ENCODE measurements at places on chromosomes 6 and 20. TPM values are rescaled to one million over a fixed set of nuclear protein-coding genes. Genes with fewer than 3 reads are reported as not detected.

The AIF1 gene
- 7.3 TPM for total RNA-seq

The PRSS16 gene
- total RNA-seq: 10.9 TPM

The GABRR1 gene
- not detected for total RNA-seq

The SRMS gene
- total RNA-seq: not detected

The TFAP2D gene
- not detected for total RNA-seq

DNA sequence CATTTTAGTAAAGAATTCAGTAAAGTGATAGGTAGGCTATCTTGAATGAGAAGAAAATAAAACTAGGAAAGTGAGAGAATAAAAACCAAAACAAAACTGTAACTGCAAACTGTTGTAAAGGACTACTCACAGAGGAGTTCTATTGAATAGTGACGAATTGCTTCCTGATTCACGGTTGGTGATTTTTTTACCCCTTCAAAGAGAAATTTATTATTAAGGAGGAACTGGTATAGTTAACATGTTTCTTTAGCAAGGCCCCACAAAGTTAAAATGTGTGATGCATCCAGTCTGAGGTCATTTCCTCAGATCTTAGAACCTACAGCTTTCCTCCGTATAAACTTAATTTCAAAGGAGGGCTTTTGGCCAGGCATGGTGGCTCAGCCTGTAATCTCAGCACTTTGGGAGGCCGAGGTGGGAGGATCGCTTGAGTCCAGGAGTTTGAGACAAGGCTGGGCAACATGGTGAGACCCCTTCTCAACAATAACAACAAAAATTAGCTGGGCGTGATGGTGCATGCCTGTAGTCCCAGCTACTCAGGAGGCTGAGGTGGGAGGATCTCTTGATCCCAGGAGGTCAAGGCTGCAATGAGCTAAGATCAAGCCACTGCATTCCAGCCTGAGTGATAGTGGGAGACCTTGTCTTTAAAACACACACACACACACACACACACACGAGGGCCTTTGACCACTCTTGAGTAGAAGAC, 8.3 kb downstream of the PRDM1 start:
- no peaks in the 10 kb centered on the region for H3K36me3 ChIP-seq
- peaks cover 13% of the 10 kb centered on the region for H3K4me1 ChIP-seq
- DNase-seq: no peak
- no peaks in the 10 kb centered on the region for H3K27me3 ChIP-seq

GRCh38 chr6:70221025-70221714, 81.7 kb downstream of the COL9A1 start:
- no peaks in the 10 kb centered on the region for H3K36me3 ChIP-seq
- H3K4me1 ChIP-seq: peaks cover 14% of the 10 kb centered on the region
- DNase-seq: peak; percentile 57
- H3K4me3 ChIP-seq: no peak overlapping the region

DNA sequence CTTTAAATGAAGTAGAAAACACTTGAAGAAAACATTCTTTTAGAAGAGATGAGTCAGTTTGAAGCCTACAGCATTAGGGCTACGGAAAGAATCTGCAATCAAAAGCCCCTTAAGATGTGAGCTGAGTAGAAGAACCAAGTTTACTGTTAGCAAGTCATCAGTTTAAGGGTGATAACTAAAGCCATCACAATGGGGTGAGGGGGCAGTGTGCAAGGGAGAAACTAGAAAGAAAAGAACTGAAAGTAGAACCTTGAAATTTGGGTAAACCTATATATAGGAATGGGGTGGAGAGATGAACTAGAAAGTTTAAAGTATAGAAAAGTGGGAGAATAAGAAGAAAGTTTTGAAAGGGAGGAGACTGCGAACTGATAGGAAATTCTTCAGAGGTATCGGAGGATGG, 212.9 kb downstream of the COL19A1 start:
- no peak overlapping the region for H3K27ac ChIP-seq
- H3K4me1 ChIP-seq: peaks cover 5% of the 10 kb centered on the region
- H3K36me3 ChIP-seq: no peaks in the 10 kb centered on the region

DNA sequence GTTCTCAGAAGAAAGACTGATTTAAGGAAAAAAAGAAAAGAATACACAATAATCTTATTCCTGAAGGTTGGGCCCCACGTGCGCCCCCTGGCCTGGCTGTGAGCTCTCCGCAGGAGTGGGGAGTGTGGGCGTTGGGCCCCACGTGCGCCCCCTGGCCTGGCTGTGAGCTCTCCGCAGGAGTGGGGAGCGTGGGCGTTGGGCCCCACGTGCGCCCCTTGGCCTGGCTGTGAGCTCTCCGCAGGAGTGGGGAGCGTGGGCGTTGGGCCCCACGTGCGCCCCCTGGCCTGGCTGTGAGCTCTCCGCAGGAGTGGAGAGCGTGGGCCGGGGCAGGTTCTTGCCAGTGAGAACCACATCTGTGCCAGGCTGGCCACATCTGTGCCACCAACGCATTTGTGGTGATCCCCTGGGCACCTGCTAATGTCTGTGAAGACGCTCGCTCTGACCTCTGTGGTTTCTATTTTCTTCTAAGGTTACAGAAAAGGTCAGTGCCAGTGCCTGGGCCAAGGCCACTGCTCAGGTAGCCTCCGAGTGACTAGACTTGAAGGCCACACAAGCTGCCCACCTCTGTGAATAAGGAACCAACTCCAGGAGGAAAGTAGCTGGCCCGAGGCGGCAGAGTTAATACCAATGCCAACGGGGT, 41.0 kb downstream of the WDR27 start:
- no peak overlapping the region for H3K4me3 ChIP-seq
- no peaks in the 10 kb centered on the region for H3K27me3 ChIP-seq
- DNase-seq: no peak
- no peak overlapping the region for H3K27ac ChIP-seq
- H3K4me1 ChIP-seq: no peaks in the 10 kb centered on the region

- peaks cover 6% of the 10 kb centered on the region for H3K4me1 ChIP-seq
- H3K27me3 ChIP-seq: no peaks in the 10 kb centered on the region
Observed at GRCh38 chr20:40993794-40994540, 34.7 kb upstream of the TOP1 start.

- no peak overlapping the region for H3K4me3 ChIP-seq
- H3K27ac ChIP-seq: no peak overlapping the region
- no peak for DNase-seq
- no peaks in the 10 kb centered on the region for H3K36me3 ChIP-seq
- peaks cover 7% of the 10 kb centered on the region for H3K4me1 ChIP-seq
Observed at GRCh38 chr6:86969573-86969972, 32.2 kb downstream of the HTR1E start.

- H3K36me3 ChIP-seq: no peaks in the 10 kb centered on the region
- no peak for DNase-seq
- no peaks in the 10 kb centered on the region for H3K27me3 ChIP-seq
- H3K27ac ChIP-seq: no peak overlapping the region
Observed at GRCh38 chr6:96907498-96907897, 9.8 kb upstream of the NDUFAF4 start.

DNA sequence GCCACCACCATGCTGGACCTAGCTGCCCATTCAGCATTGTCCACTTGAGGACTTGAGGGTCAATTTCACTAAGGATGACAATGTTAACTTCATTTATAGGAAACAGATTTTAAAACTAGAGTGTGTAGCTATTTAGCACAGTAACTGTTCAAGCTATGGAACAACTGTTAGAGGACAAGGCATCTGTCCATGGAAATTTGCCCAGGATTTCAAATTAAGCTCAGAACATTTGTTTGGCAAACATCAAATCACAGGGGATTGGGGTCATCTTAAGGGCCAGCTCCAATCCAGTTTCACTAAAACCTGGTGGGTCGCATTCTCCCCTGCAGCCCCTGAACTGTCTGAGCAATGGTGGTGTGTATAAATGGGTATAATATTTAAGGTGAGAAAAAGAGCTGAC, 35.1 kb downstream of the PM20D2 start:
- H3K27ac ChIP-seq: no peak overlapping the region
- no peak overlapping the region for H3K4me3 ChIP-seq

DNA sequence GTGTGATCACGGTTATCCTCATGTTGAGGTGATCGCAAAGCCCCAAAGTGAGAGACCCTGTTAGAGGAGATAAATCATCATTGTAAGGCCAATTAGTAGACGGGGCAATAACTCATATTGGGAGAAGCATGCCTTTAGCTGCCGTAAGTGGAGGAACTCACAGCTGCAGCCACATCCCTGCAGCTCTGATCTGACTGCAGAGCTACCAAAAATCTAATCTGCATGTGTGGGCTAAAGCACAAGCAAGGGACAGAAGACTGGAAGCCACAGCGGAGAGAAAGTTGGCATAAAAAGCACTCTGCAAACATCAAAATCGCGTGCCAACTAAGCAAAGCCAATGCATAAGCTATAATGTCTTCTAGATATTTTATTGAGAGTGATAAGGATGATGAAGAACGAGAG, 79.8 kb downstream of the TBC1D7 start:
- H3K27ac ChIP-seq: no peak overlapping the region
- H3K36me3 ChIP-seq: no peaks in the 10 kb centered on the region
- no peak for DNase-seq

- H3K27ac ChIP-seq: no peak overlapping the region
- no peaks in the 10 kb centered on the region for H3K4me1 ChIP-seq
- DNase-seq: no peak
- no peaks in the 10 kb centered on the region for H3K36me3 ChIP-seq
Observed at GRCh38 chr6:10962673-10963072, 75.8 kb downstream of the SYCP2L start.

GRCh38 chr20:42530855-42531448, 658.8 kb downstream of the PTPRT start:
- no peaks in the 10 kb centered on the region for H3K27me3 ChIP-seq
- no peak overlapping the region for H3K27ac ChIP-seq
- no peak overlapping the region for H3K4me3 ChIP-seq
- no peaks in the 10 kb centered on the region for H3K36me3 ChIP-seq
- H3K4me1 ChIP-seq: peaks cover 14% of the 10 kb centered on the region

DNA sequence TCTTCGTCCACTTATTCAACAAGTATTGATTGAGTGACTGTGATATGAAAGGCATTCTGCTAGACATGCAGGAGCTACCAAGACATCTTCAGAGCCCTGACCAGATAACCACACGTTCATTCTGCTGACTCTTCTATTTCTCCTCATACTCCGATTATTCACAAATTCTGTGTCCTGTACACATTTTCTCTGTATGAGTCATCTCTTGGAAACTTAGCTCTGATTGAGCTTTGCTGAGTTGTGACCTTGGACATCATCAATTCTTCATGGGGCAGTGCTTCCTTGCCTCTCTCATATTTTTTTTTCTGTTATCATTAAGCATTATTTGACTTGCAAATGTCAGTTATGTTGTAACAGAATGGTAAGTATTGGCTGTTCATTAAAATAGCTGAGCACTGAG, 351.6 kb upstream of the CNR1 start:
- DNase-seq: no peak
- H3K27ac ChIP-seq: no peak overlapping the region
- no peak overlapping the region for H3K4me3 ChIP-seq
- H3K36me3 ChIP-seq: no peaks in the 10 kb centered on the region
- no peaks in the 10 kb centered on the region for H3K27me3 ChIP-seq

GRCh38 chr20:35791821-35792220, 20.0 kb downstream of the PHF20 start:
- no peaks in the 10 kb centered on the region for H3K27me3 ChIP-seq
- no peaks in the 10 kb centered on the region for H3K4me1 ChIP-seq
- H3K36me3 ChIP-seq: no peaks in the 10 kb centered on the region
- DNase-seq: no peak
- H3K27ac ChIP-seq: no peak overlapping the region
- H3K4me3 ChIP-seq: no peak overlapping the region

- no peak for DNase-seq
- H3K27me3 ChIP-seq: no peaks in the 10 kb centered on the region
- H3K4me1 ChIP-seq: no peaks in the 10 kb centered on the region
- no peaks in the 10 kb centered on the region for H3K36me3 ChIP-seq
Observed at GRCh38 chr6:137734875-137735182, 132.2 kb upstream of the TNFAIP3 start.

GRCh38 chr20:56043227-56043626, 37.9 kb upstream of the CBLN4 start:
- H3K4me3 ChIP-seq: no peak overlapping the region
- H3K27me3 ChIP-seq: no peaks in the 10 kb centered on the region
- H3K4me1 ChIP-seq: no peaks in the 10 kb centered on the region
- no peaks in the 10 kb centered on the region for H3K36me3 ChIP-seq

DNA sequence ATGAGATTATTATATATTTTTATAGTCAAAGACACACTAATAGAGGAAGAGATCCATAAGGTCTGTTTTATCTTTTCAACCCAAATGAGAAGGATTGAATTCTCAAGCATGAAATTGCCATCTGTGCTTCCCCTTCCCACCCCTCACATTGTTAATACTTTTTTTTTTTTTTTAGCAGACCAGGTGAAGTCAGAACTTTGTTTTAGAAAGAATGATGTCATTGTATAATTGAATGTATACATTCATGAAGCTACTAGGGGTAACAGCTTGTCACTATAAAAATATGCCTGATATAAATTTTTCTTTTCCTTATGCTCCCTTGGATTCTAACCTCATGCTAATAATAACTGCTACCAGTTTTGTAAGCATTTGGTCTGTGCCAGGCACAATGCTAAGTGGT, 88.9 kb downstream of the TFAP2B start:
- H3K27ac ChIP-seq: no peak overlapping the region
- no peaks in the 10 kb centered on the region for H3K27me3 ChIP-seq
- no peak for DNase-seq
- H3K4me3 ChIP-seq: no peak overlapping the region
- no peaks in the 10 kb centered on the region for H3K36me3 ChIP-seq
- no peaks in the 10 kb centered on the region for H3K4me1 ChIP-seq

GRCh38 chr6:16933532-16933931, 168.3 kb upstream of the STMND1 start:
- DNase-seq: no peak
- H3K4me3 ChIP-seq: no peak overlapping the region
- H3K36me3 ChIP-seq: no peaks in the 10 kb centered on the region
- H3K4me1 ChIP-seq: no peaks in the 10 kb centered on the region
- no peak overlapping the region for H3K27ac ChIP-seq

DNA sequence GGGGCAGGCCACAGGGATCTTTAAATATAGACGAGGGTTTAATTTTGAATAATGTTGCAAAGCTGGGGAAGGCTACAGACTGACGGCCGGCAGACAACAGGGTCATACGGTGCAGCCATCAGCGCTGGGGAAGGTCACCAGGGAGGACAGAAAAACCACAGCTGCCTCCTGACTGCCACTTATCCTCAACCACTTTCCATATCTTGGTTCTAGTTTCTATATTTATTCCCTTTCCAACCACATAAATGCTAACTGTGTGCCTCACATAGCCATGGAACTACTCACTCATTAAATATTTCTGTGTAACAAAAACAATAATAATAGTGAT, 85.7 kb upstream of the AGPAT4 start:
- H3K27me3 ChIP-seq: no peaks in the 10 kb centered on the region
- no peaks in the 10 kb centered on the region for H3K36me3 ChIP-seq
- no peaks in the 10 kb centered on the region for H3K4me1 ChIP-seq
